Renal cortex interstitium (tissue), 15 donors: ENCODE measurements at places on chromosomes 16 and 17. TPM values are rescaled to one million over a fixed set of nuclear protein-coding genes. Genes with fewer than 3 reads are reported as not detected.

GRCh38 chr16:69581297-69581696, 15.5 kb downstream of the NFAT5 start:
- no peak for DNase-seq

DNA sequence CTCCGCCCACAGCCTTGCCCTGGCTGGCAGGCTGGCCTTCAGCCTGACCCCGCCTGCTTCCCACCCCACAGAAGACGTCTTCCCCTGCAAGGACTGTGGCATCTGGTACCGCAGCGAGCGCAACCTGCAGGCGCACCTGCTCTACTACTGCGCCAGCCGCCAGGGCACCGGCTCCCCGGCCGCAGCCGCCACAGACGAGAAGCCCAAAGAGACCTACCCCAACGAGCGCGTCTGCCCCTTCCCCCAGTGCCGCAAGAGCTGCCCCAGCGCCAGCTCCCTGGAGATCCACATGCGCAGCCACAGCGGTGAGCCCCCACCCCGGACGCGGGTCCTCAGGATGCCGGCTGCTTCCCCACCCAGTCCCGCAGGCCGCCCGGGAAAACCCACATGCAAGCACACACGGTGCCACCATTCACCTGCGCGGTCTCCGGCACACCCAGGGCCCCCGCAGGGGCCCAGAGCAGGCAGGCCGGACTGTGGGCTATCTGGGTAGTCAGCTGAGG, 38.2 kb upstream of the ZC3H18 start:
- no peak for DNase-seq

- DNase-seq = no peak
These were observed 8.1 kb downstream of the ZC3H7A start for GRCh38 chr16:11788914-11789313.

DNA sequence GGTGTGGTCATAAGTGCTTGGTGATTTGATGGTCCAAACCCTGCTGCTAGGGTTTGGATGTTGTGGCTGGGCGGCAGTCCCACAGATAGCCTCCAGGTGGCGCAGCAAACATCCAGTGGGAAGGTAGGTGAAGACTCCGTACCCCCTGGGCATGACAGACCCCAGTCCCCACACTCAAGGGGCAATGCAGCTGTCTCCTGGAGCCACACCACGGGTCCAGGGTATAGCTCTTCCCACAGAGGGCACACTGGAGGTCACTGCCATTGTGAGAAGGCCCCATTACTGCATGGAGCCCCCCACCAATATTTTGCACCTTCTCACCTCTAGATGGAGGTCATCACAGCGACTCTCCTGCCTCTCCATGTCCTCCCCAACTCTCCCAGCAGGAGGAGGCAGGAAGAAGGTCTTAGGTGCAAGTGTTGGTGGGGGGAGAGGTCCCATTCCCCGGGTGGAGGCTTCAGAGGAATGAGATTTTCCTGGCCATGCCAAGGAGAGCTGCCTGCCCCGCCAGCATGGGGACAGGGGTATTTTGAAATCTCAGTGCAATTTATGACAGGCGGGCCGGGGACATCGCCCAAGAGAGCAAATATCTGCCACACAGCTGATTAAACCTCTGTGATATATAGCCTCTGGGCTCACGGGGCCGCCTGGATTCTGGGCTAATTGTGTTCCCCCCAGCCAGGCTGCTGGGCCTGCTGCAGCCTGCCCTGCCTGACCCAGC, 17.1 kb upstream of the C17orf113 start:
- no peak for DNase-seq

DNA sequence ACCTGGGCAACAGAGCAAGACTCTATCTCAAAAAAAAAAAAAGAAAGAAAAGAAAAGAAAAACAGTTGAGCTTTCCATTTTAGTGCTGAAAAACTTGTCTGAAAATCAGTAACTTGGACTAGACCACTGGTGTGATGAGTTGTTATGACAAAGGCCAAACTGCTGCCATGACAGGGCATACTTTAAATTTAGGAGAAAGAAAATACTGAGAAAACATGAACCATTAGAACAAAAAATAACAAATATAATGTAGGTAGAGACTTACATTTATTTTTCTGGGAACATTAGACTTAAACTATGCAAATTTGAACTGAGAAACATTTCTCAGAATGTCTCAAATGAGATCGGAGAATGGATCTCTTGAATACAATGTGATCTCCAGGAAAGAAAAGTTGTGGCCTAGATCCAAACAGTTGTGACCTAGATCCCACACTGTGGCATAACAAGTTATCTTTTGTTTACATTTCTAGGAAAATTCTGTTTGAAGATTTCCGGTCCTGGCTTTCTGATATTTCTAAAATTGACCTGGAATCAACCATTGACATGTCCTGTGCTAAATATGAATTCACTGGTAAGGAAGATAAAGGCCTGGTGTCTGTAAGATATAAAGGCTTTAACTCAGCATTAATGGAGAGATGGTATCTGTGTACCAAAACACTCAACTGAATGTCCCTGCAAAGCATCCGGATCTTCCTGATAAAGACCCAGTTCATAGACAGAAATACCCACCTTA, 10.9 kb downstream of the OGFOD1 start:
- no peak for DNase-seq

DNA sequence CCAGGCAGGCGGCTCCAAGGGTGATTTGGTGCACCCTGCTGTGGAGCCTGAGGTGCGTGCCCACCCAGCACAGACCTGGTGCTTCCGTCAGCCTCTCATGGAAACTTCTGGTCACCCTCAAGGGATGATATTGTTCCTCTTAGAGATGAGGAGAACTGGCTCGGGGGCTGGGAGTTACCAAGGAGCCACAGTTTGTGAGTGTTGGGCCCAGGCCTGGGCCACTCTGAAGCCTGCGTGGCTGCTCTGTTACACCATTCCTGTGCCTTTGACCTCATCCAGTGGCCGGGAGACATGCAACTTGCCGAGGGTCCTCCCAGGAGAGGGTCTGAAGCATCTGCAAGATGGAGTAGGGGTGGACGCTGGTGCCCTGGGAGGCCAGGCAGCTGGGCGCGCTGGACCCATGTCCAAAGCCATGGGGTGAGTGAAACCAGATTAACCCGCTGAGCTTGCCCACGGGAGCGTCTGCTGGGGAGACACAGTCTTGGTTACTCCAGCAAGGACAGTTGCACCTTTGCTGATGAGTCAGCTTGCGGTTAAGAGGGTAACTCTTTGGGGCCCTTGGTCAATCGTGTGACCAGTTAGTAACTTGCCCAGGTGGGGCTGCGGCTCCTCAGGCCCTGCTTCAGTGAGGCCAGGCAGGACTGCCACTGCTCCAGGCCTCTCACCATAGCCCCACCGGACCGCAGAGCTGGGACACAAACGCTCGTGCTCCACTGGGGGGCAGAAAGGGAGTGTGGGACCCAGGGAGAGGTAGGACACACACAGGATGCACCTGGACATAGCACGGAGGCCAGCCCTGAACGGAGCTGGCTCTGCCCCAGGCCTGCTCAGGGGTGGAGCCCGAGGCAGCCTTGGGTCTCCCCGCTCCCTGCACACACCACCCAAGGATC, 7.5 kb downstream of the C16orf90 start:
- no peak for DNase-seq

- no peak for DNase-seq
These were observed 446.9 kb downstream of the CA10 start for GRCh38 chr17:51711581-51711980.

GRCh38 chr16:52781005-52781630, 234.2 kb upstream of the TOX3 start:
- DNase-seq = peak; percentile 16

DNA sequence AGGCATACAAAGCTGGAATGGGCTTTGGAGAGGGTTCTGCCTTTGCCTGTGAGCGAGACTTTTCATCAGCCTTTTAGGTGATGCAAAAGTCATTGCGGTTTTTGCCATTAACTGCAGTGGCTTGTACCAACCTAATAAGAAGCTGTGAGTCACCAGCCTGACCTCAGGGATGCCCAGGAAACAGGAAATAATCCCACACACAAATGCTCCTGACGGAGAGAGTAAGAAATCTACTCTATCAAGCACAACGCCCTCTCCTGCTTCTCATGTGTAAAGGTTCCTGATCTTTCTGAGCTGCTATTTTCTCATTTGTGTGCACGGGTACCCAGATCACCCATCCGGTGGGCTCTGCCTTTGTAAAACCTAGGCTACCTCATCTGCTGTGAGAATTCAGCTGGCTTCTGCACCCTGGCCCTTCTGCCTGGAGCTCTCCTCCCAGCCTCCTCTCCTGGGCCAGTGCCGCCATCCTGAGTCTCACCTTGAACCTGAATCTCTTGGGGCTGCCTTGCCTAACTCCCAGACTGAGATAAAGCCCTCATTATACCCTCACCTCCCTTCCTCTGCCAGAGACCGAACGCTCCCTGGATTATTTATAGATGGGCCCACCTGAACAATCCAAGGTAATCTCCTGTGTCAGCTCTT, 299.7 kb downstream of the C16orf95 start:
- DNase-seq = no peak

DNA sequence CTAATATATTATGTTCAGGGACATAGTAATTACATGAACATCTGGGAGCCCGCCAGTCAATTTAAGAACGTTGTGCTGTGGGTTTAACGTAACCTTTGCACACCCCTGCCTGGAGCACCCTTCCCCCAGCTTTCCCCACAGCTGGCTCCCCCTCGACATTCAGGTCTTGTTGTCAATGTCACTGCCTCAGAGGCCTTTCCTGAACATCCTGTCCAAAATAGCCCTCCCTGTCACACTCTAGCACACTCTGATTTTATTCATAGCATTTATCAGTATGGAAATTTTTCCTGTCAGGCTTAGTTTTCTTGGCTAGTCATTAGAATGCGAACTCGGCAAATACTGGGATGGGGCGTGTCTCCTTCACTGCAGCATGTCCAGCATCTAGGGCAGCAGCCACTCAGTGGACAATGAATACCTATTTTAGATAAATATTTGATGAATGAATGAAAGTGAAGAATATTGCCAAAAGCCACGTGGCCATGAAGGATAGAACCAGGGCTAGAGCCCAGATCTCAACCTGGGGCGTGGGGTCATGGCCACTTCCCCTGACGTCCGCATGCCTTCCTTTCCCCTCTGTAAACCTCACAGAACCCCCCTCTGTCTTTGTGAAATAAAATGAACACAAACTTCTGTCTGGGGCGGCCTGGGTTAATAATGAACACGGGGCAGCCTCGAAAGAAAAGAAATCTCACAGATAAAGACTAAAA, 10.5 kb downstream of the PIK3R6 start:
- no peak for DNase-seq

- no peak for DNase-seq
These were observed 12.5 kb upstream of the SPHK1 start for GRCh38 chr17:76371656-76372628.

DNA sequence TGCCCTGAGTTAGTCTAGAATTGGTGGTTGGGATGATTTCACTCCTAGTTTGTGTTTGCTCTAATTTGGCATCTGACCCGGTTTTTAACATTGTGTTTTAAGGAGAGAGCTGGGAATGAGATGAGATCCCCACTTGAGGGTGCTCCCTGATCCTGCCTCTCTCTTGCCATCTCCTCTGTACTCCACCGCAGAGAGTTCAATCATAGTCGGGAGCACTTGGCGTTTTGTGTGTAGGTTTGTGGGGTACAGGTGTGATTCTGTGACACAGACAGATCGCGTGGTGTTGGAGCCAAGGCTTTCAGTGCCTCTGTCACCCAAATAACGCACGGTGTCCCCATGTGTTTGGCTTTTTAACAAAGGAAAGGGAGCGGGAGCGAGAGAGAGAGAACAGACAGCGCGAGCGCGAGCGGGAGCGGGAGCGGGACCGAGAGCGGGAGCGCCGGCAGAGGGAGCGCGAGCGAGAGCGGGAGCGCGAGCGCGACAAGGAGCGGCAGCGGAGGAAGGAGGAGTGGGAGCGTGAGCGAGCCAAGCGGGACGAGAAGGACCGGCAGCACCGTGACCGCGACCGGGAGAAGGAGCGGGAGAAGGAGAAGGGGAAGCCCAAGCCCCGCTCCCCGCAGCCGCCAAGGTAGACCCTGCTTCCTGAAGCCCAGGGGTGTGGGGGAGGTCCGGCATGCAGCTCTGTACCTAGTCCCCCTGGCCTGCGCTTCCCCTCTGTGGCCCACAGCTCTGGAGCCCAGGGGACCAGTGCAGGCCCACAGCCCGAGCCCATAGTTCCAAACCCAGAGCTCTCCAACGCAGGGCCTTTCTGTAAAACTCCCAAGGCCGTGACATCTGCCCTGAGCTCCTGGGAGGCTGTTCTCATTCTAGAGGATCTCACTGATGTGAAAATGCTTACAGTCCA, 27.2 kb upstream of the IL17C start:
- DNase-seq = no peak

- DNase-seq = no peak
These were observed 79.8 kb downstream of the PITPNC1 start for GRCh38 chr17:67456889-67457288.

DNA sequence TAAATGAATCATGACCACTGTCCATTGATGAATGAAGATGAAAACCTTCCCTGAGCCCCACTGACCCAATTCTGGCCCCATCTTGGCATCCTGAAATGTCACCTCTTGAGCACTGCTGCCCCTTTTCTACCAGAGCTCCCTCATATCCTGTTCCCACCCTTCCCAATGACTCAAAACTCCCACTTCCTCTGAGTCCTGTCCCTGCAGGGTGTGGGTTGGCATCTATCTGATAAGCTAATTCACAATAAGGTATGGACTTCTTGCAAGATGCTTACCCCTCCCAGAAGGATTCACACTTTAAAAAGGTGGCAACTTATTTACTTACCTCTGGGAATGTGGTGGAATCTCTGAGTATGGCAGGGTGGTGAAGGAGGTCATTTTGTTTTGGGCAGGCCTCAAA, 13.3 kb upstream of the CSNK2A2 start:
- DNase-seq = no peak

DNA sequence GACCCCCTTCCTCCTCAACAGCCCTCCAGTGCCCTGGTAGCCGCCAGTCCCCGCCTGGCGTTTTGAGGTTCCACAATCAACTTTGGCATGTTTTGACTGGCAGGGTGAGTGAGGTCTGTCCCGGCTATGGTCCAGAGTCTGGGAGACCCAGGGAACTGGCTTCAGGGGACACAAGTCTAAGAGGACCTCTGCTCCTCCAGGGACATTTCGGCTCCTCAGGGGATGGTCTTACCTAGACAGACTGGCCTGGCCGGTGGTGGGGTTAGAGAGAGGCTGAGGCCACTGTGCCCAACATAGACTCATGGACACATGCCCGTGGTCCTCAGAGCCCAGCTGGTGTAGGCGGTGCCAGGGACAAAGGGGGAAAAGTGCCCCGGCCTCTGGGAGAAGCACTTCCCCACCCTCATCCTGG, 2.2 kb downstream of the TMC8 start:
- DNase-seq = no peak

DNA sequence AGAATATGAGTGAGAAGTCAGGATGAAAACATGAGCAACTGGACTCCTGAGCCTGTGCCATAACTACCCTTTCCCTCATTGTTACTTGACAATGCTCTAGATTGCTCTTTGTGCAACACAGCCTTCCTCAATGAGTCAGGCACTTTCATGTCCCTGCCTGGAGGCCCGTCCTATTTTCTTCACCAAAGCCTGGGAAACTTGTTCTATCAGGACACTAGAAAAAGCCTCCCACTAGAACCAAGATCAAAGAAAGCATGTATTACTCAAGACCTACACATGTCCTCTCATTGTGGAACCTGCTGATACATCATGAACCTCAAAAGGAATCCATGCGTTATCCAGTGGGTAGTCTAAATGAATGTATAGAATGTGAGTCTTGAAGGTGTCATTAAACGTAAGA, 624.5 kb downstream of the TOX3 start:
- DNase-seq = no peak

The KRTAP4-1 gene
- polyA plus RNA-seq = not detected

The GLP2R gene
- not detected for polyA plus RNA-seq

The CD300H gene
- polyA plus RNA-seq = not detected

The XYLT1 gene
- 10.5 TPM for polyA plus RNA-seq
